Stimulated activated CD4-positive, alpha-beta T cell treated with anti-CD3 and anti-CD28 coated beads, Interleukin-2, amount 100 ng/mL, for 24 hours (primary cell): ENCODE measurements at places on chromosomes 11 and 22.
A peak's percentile ranks its signal among the peaks of the same experiment; 100 is the strongest.

DNA sequence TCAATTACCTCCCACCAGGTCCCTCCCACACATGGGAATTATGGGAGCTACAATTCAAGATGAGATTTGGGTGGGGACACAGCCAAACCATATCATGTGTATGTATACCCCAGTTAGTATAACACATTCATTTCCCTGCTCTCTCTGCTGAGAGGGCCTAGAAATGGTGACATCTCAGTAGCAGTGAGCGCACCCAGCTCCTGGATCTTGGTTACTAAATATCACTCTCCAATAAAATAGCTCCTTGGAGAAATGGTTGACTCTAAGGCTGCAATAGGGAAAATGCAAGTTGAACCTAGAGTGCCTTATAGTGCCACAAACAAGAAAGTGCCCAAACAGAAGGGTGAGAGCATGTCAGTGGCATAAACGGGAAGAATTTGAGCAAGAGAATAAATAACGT lies 59.6 kb downstream of the ARHGEF12 start:
- no peak for DNase-seq

DNA sequence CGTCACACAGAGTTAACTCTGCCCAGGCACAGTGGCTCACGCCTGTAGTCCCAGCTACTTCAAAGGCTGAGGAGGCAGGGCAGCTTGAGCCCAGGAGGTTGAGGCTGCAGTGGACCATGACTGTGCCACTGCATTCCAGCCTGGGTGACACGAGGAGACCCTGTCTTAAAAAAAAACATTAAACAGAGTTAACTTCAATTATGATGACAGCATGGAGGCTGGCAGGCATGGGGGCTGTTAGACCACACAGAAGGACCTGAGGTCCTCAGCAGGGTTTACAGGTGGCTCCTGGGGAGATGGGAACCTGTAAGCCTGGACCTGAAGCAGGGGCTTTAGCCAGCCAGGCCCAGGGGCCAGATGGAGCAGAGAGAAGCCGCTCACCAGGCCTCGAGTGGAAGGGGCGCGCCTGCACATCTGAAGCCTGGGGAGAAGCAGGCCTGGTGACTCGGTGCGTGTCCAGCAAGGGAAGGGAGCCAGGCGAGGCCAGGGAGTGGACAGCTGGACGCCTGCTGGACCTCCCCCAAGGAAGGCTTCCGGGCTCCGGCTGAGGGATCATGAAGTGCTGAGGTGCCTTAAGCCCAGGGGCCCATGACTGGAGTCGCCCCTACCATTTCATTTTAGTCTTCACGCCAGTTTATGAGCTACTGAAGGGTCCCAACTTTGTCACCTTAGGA lies 25.3 kb downstream of the RPUSD4 start:
- no peak for DNase-seq

DNA sequence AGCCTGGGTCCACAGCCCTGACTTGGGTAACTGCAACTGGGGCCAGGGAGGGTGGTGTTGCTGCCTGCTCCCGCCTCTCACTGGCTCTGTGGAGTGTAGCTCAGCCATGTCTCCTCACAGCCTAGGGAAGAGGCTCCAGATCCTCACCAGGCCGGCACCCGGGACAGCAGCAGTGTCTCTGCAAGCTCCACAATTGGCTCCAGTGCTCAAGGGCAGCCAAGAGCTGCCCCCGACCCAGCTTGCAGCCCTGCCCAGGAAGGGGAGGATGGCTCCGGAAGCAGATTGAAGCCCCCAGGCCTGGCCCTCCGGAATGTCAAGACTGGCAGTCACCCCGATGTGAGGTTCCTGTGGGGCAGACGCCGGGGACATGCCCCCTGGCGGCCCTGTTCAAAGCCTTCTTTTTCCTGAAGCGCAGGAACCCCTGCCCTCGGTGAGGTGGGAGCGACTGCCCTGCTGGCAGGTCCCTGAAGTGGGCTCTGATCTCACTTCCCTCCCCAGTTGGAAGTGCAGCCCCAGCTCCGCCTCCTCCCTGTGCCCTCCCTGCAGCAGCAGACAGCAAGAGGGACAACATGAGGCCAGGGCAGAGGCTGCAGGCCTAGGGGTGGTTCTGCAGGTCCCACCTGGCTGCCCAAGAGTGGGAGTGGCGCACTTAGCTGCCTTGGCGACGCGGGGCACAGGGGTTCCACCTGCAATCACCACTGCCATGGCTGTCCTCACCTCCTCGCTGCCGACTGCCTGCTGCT lies 816.2 kb upstream of the LUZP2 start:
- no peak for DNase-seq

DNA sequence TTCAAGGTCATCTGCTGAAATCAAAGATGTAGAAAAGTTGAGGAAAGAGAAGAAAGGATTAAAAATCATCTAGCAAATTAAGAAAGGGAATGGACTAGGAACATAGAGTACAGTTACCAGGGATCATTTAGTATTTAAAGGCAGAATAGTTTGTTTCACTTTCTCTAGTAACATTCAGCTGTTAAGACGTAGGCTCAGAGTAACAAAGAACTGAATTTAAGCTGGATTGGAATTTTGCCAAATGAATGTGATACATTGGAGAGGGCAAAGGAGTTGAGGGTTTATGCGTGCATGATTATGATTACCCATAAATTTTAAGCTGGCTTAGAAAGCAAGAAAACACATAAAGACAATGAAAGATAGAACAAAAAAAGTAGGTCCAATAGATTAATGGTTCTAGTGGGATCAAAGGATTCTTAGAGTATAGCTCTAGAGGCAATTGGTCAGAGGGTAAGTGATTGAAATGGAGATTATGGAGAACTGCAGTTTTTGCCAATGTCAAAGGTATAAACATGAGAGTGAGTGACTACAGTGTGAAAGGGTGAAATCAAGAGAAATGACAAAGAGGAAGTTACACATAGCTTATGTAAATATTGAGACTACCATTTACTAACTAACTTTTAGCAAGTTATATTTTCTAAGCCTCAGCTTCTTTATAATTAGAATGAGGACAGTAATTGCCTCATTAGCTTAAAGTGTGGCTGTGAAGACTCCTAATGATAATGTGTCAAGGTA lies 190.0 kb downstream of the GRIA4 start:
- no peak for DNase-seq

DNA sequence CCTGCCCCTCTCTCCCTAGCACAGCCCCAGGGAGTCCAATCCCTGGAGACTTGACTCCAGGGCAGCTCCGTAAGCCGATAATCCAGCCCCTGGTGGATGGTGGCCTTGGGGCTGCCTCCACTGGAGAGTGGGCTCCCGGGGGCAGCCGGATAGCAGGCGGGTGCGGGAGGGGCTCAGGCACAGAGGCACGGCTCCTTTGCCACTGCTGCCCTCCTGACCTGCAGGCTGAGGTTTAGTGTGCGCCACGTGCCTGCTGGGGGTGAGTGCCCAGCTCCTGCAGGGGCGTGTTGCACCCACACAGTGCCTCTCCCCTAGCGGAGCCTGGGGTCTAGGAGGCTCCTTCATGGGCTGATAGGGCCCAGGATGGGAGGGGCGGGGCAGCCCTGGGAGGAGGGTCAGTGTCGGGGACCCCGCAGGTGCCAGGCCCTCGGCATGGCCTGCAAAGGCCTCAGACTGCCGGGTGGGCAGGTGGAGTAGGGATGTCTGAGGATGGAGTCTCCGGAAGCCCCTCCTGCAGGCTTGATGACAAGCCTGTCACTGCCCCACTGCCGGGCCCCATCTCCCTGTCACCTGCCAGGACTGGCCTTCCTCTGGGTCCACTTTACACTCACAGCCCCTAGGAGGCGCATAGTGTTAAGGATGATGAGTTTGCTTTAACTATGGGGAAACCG lies 5.6 kb downstream of the DUSP8 start:
- no peak for DNase-seq

- DNase-seq, result no peak
These were observed 11.2 kb downstream of the ZBED5 start for GRCh38 chr11:10846660-10847059.

DNA sequence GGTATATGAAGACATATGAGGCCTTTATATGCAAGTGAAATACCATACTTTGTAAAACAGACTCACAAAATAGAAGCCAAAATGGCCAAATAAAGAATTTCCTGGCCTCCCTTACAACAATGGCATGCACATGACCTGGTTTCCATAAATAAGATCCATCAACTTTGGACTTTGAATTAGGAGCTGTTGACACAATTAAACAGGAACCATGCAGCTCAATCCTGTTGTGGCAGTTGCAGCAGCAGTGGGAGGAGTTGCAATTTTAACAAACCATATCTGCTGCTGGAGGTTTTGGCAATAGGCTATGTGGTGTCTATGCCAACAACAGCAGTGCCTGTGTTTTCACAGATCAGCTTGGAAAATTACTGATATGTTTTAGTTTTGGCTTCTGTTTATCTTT lies 818.6 kb downstream of the FAM181B start:
- no peak for DNase-seq

DNA sequence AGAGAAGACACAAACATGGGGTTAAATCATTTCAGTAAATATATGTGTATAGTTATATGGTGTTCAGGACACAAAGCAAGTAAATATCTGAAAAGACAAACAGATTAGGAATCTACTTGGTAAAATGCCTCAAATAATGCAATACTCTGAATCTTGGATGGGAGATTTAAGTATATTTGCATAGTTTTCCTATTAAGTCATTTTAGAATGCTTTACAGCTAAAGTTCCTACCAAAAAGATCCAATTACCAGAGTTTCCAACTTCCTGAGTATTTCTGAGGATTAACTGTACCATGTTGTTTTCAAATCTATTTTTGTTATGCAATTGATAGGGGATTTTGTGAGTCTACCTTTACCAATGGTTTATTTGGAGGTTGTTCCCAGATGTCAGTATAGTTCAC lies 424.4 kb upstream of the CCDC179 start:
- no peak for DNase-seq

DNA sequence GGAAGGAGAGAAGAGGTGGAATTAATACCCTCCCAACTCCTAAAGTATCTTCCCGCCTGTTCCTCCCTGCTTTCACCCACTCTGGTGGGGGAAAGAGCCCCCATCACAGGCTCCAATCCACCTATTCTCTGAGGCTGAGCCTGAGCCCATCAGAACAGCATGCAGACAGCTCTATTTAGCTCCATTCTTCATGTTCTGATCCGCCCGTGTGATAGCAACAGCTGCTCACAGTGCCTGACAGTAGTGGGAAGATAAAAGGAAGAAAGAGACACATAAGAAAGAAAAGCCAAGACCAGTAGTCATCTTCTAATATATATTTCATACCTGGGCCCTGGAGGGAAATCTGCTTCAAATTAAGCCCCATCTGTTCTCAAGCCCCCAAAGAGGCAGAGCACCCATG lies 80.3 kb upstream of the AKIP1 start:
- DNase-seq, result no peak

DNA sequence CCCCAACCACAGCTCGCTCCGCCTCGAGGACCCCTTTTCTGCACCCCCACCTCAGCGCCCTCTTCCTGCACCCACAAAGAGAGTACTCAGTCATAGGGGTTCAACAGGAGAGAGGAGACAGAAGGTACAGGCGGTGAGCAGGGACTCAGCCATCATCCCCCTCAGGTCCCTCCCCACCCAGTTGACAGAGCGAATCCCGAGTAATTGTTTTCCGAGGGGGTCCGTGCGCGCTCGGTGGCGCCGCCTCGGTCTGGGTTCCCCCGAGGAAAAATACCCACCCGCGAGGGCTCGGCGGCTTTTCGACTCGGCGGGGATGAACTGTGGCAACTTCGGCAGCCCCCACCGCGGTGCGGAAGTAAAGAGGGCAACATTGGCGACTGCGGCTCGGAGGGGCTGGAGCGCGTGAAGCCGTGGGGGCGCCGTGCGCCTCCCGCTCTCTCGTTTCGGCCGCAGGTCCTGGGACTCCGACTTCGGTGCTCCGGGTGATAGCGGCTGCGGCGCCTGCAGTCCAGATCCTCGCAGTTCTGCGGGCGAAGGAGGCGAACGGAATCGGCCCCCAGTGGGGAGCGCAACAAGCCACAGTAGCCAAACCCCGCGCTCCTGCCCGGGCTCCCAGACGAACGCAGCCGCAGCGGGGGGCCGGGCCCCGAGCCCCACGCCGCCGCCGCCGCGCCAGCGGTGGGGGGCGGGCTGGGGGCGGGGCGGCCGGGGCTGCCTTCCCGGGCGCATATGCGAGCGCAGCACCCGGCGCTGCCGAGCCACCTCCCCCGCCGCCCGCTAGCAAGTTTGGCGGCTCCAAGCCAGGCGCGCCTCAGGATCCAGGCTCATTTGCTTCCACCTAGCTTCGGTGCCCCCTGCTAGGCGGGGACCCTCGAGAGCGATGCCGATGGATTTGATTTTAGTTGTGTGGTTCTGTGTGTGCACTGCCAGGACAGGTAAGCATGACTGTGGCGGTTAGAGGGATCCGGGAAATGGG lies at the start of gene NELL1:
Gene NELL1, plus strand, starts transcription at position 743 of the 976 bp plus-strand sequence.
- DNase-seq, result peak; percentile 10

DNA sequence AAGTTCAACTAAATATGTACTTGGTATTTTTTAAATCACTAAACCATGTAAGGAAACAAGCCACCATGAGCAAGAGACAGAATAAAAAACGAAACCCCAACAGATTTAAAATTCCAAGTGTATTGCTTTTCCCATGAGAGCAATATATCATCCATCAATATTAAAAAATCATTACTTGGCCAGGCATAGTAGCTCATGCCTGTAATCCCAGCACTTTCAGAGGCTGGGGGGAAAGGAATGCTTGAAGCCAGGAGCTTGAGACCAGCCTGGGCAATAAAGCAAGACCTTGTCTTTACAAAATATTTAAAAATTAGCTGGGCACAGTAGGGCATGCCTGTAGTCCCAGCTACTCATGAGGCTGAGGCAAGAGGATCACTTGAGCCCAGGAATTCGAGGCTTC lies 190.8 kb downstream of the TTC28 start:
- no peak for DNase-seq

DNA sequence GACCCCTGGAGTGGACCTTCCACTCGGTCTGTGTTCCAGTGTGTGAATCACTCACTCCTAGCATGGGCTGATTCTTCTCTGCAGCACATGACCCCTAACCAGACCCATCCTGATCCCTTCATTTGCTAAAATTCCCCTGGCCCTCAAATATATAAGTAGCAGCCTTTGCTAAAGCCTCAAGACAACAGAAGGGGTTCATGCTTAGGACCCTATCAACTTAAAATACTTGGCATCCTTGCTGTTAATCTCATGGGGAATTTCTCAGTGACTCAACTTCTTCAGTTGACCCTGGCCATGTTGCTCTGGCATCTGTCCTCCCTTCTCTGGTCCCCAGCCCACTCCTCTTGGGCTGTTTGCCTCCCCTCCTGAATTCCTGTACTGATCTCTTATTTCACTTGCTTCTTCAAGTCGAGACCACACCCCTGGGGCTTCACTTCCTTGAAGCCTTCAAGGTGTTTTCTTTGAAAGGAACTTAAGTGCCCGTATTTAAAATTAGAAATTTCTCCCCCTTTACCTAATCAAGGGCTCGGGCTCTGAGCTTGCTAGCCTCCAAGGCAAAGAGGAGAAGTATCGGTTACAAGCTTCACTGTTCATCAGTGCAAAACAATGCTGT lies 23.6 kb downstream of the NNMT start:
- DNase-seq, result no peak

GRCh38 chr11:12540913-12541582 lies 133.2 kb upstream of the TEAD1 start:
- DNase-seq, result no peak
